ENCODE measurements at places on chromosomes 5 and 9.

- DNase-seq: no peak
Observed at GRCh38 chr5:171609806-171610452, 175.7 kb upstream of the SMIM23 start.

DNA sequence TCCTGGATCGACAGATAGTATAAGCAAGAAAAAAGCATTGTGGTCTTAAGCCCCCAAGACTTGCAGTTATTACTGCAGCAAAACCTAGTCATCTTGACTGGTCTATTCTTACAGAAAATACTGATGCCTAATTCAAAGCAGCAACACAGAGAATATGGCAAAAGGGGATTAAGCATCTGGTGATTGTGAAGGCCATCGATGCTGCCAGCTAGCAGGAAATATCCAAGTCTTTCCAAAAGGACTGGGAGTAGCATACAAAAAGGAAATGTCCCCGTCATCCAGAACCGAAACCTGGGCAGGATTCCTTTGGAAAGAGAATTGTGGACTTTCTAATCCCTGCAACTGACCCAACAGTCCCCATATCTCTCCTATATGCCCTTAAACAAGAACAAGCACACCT, 132.2 kb downstream of the SLF1 start:
- no peak for DNase-seq

DNA sequence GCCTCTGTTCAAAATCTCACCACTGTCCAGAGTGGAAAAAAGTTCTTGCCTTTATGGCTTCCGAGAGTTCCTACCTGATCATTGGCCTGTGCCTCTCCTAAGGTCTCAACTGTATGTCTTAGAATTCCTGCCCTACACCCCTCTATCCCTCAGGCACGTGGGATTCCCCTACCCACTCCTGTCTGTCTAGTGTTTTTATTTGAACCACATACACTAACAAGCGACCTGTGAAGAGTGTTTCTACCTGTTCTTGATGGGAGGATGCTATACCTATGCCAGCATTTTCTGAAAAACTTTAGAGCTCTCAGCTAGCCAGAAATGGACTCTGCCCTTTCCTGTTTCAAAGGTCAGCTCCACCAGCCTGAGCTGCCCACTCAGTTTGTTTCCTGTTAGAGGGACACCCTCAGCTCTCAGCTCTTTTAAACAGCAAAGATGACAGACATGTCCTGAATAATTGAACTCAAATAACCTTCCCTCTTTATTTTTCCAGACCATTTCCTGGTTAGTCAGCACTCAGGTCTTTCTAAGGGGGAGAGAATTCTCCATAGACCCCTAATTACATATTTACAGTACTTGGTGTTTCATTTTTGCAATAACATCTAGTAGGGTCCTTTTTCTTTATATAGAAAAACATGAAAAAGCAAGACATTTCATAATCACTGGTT, 214.8 kb downstream of the AOPEP start:
- DNase-seq: no peak

GRCh38 chr5:112929336-112930081, 7.5 kb upstream of the REEP5 start:
- no peak for DNase-seq

- no peak for DNase-seq
Observed at GRCh38 chr5:36641431-36641830, 35.0 kb downstream of the SLC1A3 start.

DNA sequence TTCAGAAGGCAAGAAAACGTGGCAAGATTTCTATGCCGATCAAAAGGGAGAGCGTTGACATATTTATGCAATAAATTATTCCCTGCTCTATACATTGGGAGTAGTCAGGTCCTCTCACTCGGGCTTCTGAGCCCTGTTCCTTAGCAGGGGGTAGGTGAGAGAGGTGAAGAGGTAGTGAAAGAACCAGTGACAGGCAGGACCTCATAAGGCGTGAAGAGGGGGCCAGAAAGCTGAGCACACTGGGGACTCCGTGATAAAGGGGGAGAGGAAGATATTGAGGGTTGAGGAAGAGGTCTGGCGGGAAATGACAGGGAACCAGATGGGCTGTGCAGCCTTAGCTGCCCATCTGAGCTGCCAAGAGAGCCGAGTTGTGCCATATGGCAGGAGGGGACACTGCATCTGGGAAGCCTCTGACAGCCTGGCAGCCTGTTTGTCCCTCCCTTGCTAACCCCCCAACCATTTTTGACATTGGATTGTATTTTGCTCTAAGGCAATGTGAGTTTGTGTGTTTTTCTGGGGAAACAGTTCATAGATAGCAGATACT, 782 bp upstream of the CDC20B start:
- no peak for DNase-seq

DNA sequence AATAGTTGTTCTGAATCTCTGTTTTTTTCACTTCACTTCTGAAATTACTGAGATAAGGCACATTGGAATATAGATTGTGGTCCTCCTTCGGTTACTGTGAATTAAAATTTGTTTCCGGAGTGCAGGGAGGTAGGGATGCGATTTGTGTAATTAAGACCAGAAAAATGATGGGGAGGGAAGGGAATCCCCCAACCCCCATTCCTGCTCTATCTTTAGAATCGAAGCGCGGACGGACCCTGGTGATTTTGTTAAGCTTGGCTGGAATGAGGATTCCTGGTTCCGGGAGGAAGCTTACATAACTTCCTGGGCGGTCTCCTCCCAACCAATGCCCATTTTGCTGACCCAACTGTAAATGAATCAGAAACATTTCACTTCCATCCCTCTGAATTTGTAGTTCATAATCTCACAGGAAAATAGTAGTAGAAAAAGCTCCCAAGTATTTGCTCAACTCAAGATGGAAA, 220.1 kb upstream of the MSX2 start:
- DNase-seq: no peak

DNA sequence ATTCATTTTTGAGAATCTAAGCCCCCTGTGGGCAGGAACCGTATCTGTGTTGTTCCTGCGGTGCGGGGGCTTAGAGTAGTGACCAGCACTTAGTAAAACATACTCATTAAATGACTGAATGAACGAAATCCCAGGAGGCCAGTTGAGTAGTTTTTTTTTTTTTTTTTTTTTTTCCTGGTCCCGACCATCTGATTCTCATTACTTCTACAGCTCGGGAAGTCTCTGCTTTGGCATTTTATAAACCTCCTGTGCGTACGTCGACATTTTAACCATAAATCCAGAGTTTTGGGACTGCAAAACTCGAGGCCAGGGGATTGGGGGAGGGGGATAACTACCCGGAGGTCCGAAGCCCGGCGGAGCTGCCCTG, 31.5 kb upstream of the SPRY4 start:
- no peak for DNase-seq

- DNase-seq: no peak
Observed at GRCh38 chr5:11289208-11289607, 528.2 kb upstream of the DAP start.

DNA sequence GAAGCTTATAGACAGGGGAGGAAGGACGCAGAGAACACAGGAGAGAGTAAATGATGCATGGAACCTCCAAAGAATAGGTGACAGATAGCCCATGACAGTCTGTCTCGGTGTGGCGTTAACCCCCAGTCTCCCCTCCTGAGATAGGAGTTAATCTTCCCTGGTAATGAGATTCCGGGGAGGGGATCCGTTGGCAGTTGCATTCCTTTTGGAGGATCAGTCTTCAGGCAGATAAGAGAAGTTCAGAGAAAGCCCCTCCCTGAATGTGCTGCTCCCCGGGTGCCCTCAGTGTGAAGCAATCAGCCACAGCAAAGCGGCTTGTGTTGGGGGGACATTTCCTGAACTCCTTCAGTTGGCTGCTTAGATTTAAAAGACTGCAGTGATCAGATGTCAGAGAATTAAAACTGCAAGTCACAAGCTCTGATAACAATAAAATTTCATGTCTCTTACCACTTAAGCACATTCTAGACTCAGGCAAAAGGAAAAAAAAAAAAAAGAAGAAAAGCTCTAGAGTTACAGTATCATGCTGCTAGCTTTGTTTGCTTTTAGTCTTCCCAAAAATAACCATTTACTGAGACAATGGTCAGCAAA, 121.1 kb downstream of the EGFLAM start:
- no peak for DNase-seq
